ENCODE measurements at places on chromosomes 3 and 15.

DNA sequence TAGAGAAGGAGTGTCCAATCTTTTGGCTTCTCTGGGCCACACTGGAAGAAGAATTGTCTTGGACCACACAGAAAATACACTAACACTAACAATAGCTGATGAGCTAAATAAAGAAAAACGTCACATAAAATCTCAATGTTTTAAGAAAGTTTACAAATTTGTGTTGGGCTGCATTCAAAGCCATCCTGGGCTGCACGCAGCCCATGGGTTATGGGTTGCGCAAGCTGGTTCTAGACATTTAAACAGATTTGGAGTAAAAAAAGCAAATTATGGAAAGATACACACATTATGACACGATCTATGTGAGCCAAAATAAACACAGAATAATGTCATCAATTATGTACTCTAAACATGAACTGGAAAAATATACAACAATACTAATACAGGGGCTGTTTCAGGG lies 703.3 kb upstream of the LMCD1 start:
- no peak for DNase-seq

- DNase-seq = no peak
Observed at GRCh38 chr3:36993326-36994283, at the start of gene MLH1. TSS of gene MLH1 (plus strand) at chr3:36993518. CDS start at chr3:36993548, 30 bp downstream.

GRCh38 chr3:163946785-163947184 lies 1131.5 kb downstream of the SI start:
- no peak for DNase-seq

DNA sequence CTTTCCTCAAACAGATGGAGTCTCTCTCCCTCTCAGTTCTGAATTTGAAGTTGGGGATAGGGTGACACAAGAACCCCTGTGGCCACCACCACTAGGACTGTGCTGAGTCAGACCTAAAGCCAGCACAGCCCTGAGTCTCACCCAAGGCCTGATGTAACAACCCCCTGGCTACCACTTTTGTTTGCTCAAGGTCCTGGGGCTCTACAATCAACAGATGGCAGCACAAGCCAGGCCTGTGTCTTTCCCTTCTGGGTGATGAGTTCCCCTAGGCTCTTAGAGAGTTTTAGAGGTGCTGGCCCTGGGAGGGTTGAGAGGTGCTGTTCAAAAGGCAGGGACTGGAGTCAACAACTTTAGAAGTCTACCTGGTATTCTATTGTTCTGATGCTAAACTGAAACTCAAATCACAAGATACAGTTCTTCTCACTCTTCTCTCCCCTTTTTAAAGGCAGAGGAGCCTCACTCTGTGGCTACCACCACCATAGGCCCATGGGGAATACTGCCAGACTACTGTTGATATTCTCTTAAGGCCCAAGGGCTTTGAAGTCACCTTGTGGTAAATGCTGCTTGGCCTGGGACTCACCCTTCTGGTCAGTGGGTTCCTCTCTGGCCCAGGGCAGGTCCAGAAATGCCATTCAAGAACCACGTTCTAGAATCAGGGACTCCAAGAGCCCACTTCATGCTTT lies 6.5 kb downstream of the OR5K4 start:
- no peak for DNase-seq

- peak; percentile 48 for DNase-seq
Observed at GRCh38 chr3:155079468-155079745, 712 bp upstream of the MME start.

DNA sequence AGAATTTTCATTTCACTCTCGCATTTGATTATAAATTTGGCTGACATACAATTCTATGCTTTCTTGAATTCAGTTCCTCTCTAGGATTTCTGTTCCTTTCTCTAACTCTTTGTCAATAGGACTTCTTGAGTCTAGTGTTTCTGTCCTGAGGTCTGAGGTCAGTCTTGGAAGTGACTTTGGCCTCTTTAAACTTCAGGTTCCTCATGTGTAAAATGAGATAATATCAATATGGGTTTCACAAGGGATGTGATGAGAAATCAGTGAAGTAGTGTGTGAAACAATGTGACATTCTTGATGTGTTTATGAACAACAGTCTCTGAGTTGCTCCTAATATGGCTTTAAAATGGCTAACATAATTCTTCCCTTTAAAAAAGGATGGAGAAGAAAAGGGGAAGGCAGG lies 92.2 kb downstream of the SV2B start:
- DNase-seq = no peak

GRCh38 chr3:127462111-127462655 lies 128.3 kb downstream of the TPRA1 start:
- DNase-seq = no peak

- no peak for DNase-seq
Observed at GRCh38 chr3:98027085-98027446, 8.0 kb downstream of the GABRR3 start.

GRCh38 chr15:81495780-81496467 lies 121.9 kb upstream of the TMC3 start:
- no peak for DNase-seq

DNA sequence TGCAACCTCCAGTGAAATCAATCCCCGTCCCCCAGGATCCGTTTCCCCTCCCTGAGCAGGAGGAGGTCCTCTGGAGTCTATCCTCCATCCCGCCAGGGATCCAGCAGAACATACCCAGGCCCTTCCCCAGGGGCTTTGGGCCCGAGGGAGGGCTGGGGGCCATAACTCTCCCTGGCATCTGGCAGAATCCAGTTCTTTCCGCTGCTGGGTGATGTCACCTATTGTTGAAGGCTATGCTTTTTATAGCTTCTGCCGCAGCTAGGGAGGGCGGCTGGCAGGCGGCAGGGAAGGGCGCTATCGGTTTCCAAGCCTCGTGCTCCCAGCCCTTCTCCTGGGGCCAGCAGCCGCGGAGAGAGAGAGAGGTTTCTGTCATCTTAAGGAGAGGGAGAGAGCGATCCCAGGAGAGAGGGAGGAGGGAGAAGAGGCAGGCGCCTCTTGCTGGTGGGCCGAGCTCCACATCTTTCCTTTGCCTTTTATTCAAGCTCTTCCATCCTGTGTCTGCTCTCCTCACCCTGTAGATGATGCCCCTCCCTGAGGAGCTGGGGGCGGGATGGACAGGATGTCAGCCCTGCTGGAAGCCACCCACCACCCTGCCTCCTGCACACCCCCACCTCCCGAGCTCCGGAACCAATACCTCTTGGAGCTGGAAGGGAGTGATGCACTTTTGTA lies 120.1 kb downstream of the ANP32A start:
- DNase-seq = peak; percentile 74

- no peak for DNase-seq
Observed at GRCh38 chr3:11197484-11197883, 43.2 kb downstream of the HRH1 start.

DNA sequence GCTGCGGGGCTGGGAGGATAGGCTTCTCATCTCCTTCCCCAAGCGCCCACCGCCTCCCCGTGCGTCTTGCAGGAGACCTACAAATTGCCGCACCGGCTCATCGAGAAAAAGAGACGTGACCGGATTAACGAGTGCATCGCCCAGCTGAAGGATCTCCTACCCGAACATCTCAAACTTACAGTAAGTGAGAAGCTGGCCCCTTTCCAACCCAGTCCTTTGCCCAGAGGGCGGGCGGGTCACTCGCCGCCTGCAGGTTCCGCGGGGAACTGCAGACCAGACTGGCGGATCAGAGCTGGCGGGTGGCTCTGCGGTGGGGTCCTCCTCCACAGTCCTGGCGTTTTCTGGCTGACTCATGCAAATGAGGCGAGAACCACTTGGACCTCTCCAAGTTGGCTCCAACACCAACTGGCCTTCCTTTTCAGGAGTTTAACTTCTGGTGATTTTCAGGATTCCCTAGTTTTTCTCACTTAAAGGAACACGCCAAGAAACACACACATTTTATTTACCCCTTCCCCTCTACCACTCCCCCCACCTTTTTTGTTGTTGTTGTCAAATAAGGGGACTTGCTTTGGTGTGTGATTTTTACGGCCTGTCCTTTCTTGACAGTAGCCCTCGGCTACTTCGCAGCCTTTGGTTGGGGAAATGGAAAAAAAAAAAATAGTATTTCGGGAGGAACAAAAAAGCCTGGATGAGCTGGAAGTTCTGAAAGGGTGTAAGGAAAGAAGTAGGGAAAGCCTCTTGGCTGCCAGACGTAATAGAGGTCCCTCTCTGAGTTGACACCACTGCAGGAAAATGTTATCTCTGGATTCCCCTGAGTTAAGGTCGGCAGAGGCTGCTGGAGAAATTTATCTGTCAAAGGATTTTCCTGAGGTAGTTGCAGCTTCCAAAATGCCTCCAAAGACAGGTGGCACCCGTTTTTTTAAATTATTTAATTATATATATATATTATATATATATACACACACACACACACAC lies 1.3 kb downstream of the BHLHE40 start:
- DNase-seq = peak; percentile 70

DNA sequence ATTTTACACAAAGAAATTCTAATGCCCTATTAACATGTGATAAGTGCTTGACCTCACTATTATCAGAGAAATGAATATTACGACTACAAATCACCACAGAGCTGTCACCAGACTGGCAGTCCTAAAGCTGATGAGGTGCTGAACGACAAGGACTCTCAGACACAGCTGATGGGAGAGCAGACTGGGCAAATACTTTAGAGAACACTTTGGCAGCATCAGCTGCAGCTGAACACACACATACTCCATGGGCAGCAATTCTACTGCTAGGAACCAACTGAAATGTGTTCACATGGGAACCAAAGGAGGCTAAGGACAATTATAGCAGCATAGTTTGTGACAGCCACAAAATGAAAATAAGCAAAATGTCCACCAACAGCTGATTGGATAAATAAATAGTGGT lies 45.5 kb downstream of the SUSD5 start:
- no peak for DNase-seq

GRCh38 chr15:61444585-61444984 lies 215.5 kb upstream of the RORA start:
- no peak for DNase-seq

- no peak for DNase-seq
Observed at GRCh38 chr3:78565712-78566111, 1202.1 kb downstream of the ROBO1 start.

- DNase-seq = no peak
Observed at GRCh38 chr3:16770021-16770420, 114.7 kb upstream of the PLCL2 start.

DNA sequence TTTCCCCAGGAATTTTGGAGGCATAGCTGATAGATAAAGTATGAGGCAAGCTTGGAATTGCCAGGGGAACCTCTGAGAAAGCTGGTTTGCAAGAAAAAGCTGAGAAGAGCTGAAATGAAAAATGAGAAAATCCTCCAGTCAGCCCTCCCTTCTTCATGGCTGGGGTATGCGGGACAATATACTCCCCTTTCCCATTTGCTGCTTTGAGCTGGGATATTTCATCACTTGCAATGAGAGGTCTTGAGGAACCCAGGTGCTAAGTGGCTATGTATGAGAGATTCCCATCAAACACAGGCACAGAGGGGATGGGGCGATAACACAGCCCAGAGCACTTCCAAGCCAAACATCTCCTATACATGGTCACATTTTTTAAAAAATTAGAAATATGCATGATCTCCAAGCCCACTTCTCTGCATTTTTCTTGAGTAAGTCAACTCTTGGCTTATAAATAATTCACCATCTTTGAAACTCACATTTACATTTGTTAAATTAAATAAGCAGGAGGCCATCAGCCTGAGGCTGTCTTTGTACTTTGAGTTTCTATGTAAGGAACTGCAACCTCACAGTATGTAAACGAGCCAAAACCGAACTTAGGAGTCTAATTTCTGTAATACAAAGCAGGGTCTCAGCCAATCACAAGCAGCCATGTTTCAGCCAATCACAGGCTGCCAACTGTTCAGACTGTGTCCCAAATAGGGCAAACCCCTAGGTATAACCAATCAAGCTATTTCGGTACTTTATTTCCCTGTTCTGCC lies 983.6 kb upstream of the NR2F2 start:
- no peak for DNase-seq

- DNase-seq = no peak
Observed at GRCh38 chr15:31586841-31587240, 260.2 kb downstream of the KLF13 start.

- no peak for DNase-seq
Observed at GRCh38 chr3:3907023-3907422, 107.8 kb downstream of the LRRN1 start.

GRCh38 chr15:89439764-89440163 lies 56.6 kb downstream of the RHCG start:
- no peak for DNase-seq

DNA sequence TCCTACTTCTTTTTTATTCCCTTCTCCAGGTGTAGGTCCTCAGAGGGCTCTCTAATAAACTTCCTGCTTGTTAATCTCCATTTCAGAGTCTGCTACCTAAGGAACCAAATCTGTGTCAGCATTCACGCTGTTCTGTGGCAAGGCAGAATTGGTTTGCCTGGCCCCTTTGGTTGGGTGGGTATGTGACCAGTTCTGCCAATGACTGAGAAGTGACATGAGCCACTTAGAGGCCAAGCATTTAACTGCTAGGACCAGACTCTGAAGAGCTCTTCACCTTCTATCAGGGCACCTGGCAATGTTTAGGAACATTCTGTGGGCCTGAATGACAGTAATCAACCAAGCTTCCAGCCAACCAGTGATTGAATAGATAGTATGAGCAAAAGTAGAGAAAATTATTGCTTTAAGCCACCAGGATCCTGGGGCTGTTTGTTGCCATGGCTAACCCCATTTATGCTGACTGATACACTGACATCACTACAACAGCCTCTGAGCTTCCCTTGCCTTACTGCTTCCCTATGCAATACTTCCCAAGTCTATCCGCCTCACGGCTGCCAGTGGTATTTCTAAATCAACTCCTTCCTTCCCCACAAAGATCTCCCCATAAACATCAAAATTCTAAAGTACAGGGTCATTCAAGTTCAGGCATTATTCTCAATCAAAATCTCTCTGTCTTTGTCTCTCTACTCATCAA lies 7.6 kb downstream of the FRMD4B start:
- no peak for DNase-seq

DNA sequence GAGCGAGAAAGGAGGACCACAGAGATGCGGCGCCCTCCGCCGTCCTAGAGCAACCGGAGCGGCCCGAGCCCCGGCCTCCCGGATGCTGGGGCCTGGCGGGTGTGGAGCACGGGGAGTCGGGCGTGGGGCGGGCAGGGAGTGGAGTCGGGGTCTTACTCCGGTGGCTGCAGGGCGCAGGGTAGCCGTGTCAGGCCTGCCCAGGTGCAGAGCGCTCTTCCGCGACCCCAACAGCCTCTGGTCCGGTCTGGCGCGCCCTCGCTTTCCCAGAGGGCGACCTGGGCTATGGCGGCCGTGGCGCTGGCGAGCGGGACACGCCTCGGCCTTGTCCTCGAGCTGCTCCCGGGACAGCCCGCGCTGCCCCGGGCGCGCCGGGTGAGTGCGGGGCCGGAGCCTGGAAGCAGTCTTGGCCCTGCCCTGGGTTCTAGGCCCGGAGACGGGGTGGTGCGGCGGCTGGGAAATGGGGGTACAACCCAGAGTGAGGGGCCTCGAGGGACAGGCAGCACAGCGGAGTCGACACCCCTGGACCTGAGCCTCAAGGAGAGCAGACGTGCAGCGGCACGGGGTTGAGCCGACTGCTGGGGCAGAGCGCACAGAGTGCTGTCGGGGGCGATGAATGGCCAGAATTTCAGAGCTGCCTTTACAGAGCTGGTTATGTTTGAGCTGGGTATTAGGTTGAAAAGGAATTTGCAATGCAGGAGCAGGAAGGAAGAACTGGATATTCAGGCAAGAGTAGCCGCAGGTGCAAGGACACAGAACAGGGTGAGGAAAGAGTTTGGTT lies at the start of gene ZNF662:
ZNF662 (plus strand) TSS at position 73 of the 778 bp plus-strand sequence. CDS start 1,973 bp downstream, outside the sequence.
- no peak for DNase-seq
